ENCODE measurements at places on chromosomes 3 and 15.

DNA sequence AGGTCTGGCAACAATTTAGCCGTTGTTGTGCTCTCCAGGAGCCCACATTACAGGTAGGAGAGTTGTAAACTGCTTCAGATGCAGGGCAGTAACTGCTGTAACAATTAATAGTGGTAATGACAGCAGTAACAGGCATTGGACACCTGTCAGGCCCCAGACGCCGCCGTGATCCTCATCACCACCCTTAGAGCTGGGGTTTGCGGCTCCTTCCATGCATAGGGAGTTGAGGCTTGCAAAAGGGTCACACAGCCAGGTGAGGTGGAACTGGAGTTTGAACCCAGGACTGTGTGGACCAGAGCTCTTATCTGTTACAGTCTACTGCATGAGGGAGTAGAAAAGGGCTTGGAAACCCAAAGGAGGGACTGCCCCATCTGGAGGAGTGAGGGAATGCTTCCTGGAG lies 26.8 kb upstream of the NR2C2 start:
- no peak for DNase-seq

- peak; percentile 15 for DNase-seq
These were observed 28.0 kb upstream of the DCLK3 start for GRCh38 chr3:36792342-36792741.

DNA sequence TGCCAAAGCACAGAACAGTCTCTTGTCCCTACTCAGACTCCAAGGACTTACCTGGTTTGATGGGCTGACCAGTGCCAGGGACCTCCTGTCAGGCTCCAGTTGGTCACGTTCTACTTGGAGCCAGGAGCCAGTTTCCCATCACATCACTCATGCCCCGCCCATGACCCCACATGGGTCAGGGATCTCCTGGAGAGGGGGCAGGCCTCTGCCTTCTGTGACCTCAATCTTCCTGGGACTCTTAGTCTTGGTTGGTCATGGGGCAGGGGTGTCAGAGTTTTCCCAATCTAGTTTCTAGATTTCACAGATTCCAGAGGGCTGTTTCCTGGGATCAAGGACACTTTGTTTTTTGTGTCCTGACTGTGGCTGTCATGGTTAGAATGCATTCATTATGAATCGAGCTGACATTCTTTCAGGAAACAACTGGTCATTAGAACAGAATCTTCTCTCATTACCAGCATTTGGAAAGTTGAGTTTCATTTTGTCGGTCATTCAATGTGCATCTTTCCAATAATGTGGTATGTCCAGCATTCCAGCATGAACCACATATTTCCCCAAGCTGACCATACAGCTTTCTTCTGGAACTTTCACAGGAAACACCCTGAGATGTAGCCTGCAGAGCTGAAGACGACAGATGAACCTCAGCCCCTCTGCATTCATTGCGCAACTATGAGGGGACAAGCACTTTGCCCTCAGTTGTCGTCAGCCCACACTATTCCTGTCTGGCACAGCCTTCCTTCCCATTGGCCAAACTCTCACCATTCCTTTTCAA lies 19.8 kb downstream of the CYP19A1 start:
- DNase-seq: no peak

DNA sequence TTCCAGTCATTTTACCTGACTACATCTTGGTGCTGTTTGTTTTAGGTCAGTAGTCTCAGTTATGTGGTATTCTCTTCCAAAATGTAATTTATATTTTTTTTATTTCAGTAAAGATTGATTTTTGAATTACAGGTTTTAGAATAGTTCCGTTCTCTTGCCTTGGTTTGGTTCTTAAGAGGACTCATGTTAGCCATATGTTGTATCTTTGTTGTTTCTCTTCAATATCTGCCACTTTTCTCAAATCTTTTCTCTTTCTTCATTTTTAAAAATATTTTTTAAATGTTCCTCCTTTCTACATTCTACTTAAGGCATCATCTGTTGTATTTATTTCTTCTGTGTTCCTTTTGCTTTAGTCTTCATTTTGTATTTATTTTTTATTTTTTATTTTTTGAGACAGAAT lies 5.6 kb upstream of the UBL7 start:
- DNase-seq: no peak

GRCh38 chr3:186515125-186515524 lies 29.1 kb downstream of the CRYGS start:
- DNase-seq: no peak

GRCh38 chr3:129358177-129358771 lies 70.2 kb downstream of the EFCAB12 start:
- DNase-seq: no peak

- no peak for DNase-seq
These were observed 248.4 kb downstream of the ISL2 start for GRCh38 chr15:76584868-76585575.

DNA sequence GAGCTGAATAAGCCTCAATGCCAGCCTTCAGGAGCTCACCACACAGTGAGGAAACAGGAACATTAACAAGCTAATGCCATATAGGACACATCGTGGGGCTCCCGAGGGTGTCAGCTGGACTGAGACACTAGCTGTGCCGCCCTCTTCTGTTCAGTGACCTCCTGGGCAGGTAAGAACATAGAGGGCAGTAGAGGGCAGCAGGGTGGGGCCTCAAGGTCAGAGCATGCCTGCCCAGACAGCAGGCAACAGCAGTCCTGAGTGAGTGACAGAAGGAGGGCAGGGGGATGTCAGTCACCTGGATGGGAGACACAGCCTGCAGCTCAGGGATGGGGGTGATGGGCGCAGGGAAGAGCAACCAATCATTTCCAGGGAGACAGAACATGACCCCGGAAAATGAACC lies 15.5 kb downstream of the NTRK3 start:
- no peak for DNase-seq

- DNase-seq: no peak
These were observed 1.7 kb upstream of the PSTPIP1 start for GRCh38 chr15:76993114-76993725.
